ENCODE measurements at places on chromosomes 3 and 15. TPM values are rescaled to one million over a fixed set of nuclear protein-coding genes. Genes with fewer than 3 reads are reported as not detected.

GP5 gene
- under 0.01 TPM for total RNA-seq

TM4SF1 gene
- 44.9 TPM for total RNA-seq

ZBBX gene
- not detected for total RNA-seq

SAMD7 gene
- not detected for total RNA-seq

FBXW12 gene
- total RNA-seq: not detected

TMEM62 gene
- total RNA-seq: 11.4 TPM

UBR1 gene
- total RNA-seq: 29.5 TPM

YEATS2 gene
- total RNA-seq: 35.4 TPM

TUSC2 gene
- total RNA-seq: 28.3 TPM
